T-helper 1 cell (primary cell): ENCODE measurements at places on chromosomes 12 and 14.

DNA sequence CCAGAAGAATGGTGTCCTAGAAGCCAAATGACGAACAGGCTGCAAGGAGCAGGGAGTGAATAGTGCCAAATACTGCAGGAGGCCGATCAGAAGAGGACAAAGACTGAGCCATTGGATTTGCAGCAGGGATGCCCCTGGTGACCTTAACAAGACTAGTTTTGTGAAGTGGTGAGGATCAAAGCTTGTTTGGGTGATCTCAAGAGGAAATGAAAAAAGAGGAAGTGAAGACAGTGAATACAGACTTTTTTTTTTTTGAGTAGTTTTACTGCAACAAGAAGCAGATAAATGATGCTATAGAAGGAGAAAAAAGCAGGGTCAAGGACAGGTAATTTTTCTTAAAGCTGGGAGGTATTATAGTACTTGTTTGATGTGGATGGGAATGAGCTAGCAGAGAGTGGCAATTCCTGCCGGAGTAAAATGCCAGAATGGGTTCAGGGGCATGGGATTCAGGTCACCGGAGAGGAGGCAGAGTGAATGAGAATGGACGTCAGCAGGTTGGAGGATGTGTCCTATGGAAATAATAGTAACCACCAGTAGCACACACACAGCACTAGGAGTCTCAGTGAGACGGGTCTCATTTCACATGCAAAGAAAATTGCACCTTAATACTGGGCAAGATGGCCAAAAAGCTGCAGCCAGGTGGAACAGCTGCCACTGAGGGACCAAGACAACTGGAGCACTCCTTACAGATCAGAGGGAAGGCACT, 345.8 kb upstream of the CCDC196 start:
- no peak for DNase-seq

DNA sequence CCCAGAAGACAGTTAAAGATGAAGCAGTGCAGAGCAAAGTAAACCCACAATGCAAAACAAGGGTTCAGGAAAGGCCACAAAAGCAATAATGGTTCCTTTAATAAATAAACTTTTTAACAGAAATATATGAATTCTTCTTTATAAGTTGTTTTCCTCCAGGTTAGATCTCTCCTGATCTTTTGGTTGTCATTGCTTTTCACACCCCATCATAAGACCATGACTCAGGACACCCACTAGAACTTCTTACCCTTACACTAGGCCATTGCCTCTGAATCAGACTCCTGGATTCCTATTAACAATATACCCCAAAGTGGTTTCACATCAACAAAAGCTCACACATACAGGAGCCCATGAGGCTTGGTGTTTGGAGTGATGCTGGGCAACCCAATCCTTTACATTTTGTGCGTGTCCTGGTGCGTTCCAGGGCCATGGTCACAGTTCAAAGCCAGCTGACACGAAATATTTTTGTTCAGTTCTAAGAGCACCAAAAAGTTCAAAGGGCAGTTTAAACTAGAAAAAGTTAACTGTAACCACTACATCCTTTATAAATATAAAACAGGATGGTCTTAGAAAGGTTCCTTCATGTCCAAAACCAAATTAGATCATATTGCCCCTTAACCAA, 187.0 kb downstream of the EPS8 start:
- DNase-seq, result no peak

DNA sequence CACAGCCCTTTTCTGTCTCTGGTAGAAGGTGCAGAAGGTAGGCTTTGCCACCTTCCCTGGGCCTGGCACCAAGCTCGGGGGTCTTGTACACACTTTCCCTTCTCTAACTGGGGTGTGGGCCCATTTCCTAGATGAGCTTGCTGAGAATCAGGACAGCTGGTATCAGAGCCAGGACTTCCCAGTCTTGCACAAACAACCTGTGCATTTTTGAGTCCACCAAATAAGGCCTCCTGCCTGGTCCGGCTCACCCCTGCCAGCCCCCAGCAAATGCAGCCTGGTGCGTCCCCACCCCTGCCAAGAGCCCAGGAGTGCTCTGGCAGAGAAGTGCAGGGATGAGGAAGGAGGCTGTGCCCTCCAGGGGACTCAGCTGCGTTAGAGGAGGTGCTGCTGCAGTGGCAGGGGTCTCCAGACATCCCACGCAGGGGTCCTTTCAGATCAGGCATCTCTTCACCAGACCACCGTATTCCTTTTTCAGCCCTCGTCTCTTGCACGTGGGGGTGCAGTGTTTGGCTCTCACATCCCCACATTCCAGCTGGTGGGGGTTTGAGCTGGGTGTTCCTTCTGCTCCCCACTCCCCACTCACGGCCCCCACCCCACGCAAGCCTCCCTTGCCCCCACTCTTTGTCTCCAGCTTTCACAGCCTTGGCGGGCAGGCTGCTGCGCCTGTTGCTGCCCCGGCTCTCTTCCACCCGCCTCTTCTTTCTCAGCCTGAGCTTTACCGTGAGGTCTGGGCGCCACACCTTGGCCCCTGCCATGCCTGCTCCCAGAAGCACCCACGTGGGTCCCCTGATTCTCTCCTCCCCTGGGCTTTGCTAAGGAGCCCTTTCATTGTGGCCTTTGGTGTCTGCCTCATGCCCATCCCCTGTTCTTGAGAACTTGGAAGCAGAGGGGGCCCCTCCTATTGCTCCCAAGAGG, 32.3 kb downstream of the MEG3 start:
- no peak for DNase-seq

- no peak for DNase-seq
These were observed 53.8 kb downstream of the SPTLC2 start for GRCh38 chr14:77562681-77563080.

GRCh38 chr14:76546426-76547221, 170.7 kb downstream of the ESRRB start:
- no peak for DNase-seq

DNA sequence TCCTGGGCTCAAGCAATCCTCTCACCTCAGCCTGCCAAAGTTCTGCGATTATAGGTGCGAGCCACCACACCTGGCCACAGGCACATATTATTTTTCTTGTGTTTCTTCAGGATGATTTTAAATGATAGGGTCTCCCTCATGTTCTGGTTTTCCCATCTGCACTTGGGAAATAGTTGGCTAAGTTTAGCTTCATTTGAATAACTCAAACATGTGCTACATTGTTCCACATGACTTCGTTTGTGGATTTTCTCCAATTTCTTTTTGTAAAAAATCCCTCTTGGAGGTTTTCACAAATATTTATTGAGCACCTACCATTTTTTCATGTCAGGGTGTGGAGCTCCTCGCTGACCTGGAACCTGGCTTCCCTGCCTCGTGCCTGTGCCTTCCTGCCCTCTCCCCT, 55.2 kb upstream of the GNPNAT1 start:
- DNase-seq, result no peak

- DNase-seq, result no peak
These were observed 304.9 kb downstream of the ZFP36L1 start for GRCh38 chr14:68487805-68488590.

- DNase-seq, result no peak
These were observed 404 bp upstream of the CCDC91 start for GRCh38 chr12:28189784-28190320.

DNA sequence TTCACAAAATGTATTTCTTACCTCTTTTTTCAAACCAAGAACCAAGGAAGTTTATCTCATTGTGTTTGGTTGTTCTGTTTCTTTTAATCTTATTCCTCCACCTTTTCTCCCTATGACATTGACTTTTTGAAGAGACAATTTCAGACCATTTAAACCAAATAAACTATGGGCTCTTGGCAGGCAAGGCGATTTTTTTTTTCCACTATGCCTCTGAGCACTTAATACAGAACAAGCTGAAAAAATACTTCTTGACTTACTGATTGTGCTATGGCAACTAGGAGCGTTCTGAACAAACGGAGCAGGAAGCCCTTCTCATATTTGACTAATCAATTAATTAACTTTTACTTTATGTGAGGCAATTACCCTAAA, 98.0 kb downstream of the ZNF664 start:
- DNase-seq, result no peak

- peak; percentile 8 for DNase-seq
These were observed 72.4 kb downstream of the TTC9 start for GRCh38 chr14:70714055-70714550.

- DNase-seq, result no peak
These were observed 15.5 kb upstream of the TCTN2 start for GRCh38 chr12:123655420-123655819.

- no peak for DNase-seq
These were observed 26.7 kb downstream of the NIN start for GRCh38 chr14:50804181-50804721.

GRCh38 chr14:36654794-36655381, 6.8 kb upstream of the PAX9 start:
- no peak for DNase-seq

DNA sequence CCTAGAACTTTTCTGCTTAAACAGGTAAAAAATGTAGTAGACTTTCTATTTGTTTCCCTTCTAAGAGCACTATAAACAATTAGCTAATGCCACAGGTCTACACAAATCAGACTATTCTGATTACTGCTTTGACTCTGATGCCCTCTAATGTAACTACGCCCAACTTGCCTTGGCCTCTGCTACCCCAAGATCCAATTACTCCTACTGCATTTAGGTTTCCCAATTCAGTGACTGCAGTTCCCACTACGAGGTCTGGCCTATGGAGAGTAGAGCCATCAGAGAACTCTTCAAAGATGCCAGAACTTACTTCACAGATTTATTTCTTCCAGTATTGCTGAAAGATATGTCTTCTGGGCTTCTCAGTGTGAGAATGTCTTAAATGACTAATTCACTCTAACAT, 15.3 kb upstream of the STYK1 start:
- no peak for DNase-seq

DNA sequence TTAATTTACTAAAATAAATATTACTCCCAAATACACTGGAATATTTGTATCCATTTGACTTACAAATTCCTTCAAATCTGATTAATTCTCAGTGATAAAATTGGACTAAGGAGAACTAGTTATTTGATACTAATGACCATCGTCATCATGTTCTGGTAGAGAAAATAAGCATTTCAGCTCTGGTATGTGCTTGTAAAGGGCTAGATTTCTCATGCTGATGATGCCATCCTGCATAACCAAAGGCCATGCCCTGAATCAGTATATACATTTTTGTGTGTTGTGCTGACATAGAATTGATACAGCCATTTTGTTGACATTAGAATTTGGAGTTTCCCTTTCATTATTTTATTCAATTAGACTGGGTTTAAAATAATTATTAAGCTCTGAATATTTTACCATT, 148.9 kb downstream of the PCNX1 start:
- no peak for DNase-seq

- no peak for DNase-seq
These were observed 360.5 kb downstream of the APAF1 start for GRCh38 chr12:99005601-99006000.

DNA sequence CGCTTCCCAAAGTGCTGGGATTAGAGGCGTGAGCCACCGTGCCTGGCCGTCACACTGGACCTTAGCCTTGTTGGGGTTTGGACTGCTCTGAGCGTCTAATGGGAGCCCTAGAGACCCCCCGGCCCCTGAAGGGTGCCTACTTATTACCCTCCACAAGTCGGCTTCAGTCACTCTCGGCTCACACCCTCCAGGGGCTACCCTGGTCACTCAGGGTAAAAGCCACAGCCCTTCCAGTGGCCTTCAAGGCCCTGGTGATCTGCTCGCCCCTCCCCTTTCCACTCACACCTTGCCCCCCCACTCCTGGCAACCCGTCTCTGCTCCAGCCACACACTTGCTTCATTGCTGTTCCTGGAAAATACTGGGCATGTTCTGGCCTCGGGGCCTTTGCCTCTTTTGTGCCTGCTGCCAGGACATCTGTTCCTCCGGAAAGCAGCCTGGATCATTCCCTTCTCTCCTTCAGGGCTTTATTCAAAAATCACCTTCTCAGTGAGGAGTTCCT, 3.6 kb upstream of the MORN3 start:
- DNase-seq, result no peak

DNA sequence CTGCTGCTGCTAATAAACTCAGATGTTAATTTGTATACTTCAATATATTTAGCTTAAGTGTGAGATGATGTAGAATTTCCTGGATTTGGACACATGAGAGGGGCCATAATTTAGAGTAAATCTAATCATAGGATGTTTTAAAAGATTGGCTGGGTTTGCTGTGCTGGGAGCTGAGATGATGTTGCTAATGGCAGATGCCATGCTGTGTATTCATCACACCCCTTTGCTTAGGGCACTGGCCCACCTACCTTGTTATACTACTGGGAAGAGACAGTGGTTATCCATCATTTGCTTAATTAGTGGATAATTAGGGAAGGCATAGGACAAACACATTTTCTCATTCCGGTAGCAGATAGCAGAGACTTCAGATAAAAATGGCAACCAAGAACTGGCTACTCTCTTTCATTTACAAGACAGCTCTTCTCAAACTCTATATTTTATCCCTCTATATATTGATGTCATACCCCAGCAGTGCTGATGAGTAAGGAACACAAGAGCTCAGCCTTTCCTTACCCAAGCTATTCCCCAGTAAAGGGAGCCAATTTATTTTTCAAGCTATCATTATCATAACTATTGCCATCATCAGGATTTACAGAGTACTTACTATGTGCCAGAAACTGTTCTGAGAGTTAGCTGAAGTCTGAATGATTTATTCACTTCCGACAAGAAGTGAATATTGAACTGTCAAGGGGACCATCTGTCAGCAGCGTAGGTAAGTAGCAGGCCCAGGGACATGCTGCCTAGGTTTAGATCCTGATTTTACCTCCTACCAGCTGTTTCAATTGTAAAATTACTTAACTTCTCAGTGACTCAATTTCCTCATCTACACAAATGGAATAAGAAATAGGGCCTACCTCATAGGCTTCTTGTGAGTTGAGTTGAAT, 204.6 kb upstream of the FLRT2 start:
- DNase-seq, result no peak

DNA sequence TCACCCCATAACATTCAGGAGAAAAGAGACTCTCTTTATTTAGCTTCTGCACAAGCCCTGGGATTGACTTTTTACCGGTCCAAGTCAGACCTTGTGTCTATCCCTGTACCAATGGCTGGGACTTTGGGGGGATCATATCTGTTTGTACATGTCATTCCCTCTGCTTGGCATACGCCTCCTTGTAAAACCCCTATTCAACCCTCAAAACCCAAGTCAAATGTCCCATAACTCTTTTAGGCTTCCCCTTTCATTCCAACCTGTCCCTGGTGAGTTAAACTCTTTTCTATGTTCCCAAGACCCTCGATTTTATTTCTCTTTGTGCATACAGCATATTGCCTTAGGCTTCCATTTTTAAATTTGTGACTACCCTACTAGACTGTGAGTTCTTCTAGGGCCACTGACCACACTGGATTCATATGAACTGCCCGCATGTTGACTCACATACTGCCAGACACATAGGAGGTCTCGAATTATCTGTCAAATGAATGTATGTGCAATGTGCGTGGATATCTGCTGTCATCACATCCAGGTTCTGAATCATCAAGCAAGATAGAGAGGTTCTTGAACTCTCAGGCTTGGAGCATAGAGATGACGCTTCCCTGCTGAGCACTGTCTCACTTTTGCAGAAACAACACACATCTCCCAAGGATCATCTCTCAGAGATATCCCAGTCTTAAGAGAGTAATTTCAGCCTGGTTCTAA, 548.6 kb upstream of the TBX3 start:
- DNase-seq, result no peak

- no peak for DNase-seq
These were observed 1.9 kb upstream of the ACTR10 start for GRCh38 chr14:58198086-58198485.

GRCh38 chr14:70472253-70473159, 20.5 kb downstream of the ADAM21 start:
- no peak for DNase-seq
